Neural crest cell (in vitro differentiated cells): ENCODE measurements at places on chromosomes 5 and 9.

DNA sequence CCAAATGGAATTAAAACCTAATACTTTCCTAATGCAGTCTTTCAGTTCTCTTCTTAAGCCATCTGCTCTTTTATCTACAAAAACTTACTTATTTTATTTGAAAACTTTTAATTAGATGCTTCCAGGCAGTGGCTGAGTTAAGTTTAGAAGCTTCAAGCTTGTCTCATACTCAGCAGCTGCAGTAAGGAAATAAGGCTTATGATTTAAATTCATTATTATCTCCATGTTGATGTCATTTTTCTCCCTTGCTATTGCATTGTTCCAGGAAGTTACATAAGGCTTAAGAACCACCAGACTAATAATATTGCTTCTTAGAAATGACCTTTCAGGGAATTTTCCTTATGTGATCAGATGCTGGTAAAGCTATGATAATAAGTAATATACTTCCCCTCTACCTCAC lies 119.6 kb downstream of the PPP2R2B start:
- DNase-seq, result no peak

DNA sequence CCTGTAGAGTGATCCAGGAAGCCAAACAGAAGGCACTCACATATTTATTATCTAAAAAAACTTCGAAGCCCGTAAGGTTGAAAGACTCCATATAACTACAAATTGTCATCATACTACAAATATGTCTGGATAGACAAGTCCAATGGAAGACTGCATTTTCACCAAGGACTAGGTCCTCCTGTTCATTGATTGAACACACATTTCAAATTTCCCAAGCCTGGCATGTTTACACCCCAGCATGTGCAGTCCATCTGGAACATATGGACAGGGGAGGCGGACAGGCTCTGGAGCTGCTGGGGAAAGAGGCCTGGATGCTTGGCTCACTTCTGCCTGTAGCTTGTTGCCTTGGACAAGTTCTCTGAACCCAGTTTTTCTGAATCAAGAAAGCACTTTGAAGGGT lies 378.7 kb downstream of the ENC1 start:
- DNase-seq, result no peak

- DNase-seq, result no peak
Measured at GRCh38 chr5:128736553-128736952, 198.5 kb upstream of the FBN2 start.

GRCh38 chr5:181181650-181182565 lies 23.1 kb downstream of the TRIM7 start:
- DNase-seq, result peak; percentile 46

- DNase-seq, result no peak
Measured at GRCh38 chr9:132980157-132980556, 1.7 kb downstream of the GFI1B start.

DNA sequence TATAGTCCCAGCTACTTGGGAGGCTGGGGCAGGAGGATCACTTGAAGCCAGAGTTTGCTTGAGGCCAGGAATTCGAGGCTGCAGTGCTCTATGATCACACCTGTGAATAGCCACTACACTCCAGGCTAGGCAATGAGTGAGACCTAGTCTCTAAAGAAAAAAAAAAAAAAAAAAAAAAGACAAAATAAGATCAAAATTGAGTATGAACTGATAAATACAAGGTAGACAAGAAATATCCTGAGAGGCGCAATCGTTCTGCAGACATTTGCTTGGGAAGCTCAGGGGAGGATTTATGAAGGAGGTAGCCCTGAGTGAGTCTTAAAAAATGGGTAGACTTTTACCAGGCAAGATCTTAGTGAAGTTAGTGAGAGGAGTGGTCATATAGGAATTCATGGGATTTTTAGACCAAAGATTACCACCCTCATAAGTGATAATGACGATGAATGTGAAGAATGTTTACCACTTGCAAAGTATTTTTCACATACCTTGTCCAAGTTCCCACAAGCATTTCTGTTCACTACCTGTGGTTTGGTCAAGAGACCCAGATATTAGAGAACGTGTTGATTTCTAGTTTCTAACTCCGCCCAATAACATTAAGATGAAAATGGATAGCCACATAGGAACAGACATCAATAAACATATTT lies 4.4 kb downstream of the PDCD1LG2 start:
- no peak for DNase-seq

GRCh38 chr5:137565450-137565849 lies 66.3 kb upstream of the SPOCK1 start:
- DNase-seq, result no peak

DNA sequence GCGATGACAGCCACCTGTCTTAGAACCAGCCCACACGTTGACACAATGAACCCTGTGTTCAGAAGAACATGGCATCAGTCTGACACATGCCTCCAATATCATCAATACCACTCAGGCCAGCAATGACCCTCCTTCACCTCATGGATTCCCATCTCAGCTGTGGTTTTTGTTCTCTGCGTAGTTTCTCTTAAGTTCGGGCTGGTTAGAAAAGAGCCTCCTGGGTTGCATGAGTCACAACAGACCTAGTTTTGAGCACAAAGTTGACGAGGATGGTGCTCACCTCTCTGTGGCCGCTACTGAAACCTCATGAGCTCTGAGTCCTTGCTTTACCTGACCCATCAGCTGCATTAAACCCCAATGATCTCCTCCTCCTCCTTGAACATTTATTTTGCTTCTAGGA lies 299.9 kb downstream of the SPOCK1 start:
- no peak for DNase-seq

- no peak for DNase-seq
Measured at GRCh38 chr5:573206-573605, 38.9 kb upstream of the CEP72 start.

DNA sequence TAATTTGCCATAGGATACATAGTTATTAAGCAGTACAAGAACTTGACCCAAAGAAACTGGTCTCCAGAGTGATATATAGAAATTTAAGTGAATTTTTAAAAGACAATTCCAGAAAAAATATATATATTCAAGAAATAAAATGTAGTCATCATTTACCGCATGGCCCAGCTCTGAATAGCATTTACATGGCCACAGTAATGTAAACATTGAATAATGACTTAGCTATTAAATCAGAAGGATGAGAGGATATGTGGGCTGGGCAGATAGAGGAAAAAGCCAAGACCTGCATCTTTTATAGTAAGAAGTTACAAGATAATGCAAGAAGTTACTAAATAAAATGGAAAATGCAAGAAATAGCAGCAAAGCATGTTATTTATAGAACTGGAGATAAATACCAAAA lies 405.2 kb upstream of the WWC1 start:
- no peak for DNase-seq

DNA sequence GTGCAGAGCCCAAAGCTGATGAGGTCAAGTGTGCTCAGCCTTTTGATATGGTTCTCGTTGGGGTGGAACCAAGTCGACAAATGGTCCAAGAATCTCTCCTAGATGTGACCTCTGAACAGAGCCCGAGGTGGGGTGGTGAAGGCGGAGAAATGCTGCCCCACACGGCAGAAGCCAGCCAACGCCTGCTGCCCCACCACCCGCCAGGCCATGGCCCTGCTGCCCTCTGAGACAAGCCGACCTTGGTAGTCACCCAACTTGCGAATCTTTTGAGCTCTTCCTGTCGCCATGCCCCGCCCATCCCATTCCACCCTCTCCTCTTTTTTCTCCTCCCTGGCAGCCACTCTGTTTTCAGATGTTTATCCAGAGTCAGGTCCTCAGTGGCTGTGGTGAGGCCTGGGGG lies 91.5 kb upstream of the EGFLAM start:
- no peak for DNase-seq

- DNase-seq, result no peak
Measured at GRCh38 chr9:112896131-112896530, 5.5 kb upstream of the SLC46A2 start.

DNA sequence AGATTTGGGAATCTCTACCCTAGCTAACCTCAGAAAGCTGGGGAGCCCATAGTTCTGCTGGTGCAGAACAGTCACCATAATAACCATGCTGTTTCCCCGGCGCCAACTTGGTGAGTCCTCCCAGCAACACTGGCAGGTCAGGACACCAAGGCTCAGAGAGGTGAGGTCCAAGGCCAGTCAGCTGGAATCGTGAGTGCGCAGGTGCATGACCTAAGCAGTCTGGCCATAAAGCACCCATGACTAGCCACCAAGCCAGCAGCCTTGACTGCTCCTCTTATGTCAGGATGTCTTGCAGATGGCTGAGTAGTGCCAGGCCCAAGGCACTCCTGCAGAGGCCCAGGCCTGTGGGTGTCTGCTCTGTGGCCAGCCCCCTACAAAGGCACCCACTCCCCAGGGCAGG lies 2.6 kb downstream of the RNF44 start:
- no peak for DNase-seq

- DNase-seq, result no peak
Measured at GRCh38 chr5:103374473-103374963, 116.0 kb downstream of the MACIR start.

DNA sequence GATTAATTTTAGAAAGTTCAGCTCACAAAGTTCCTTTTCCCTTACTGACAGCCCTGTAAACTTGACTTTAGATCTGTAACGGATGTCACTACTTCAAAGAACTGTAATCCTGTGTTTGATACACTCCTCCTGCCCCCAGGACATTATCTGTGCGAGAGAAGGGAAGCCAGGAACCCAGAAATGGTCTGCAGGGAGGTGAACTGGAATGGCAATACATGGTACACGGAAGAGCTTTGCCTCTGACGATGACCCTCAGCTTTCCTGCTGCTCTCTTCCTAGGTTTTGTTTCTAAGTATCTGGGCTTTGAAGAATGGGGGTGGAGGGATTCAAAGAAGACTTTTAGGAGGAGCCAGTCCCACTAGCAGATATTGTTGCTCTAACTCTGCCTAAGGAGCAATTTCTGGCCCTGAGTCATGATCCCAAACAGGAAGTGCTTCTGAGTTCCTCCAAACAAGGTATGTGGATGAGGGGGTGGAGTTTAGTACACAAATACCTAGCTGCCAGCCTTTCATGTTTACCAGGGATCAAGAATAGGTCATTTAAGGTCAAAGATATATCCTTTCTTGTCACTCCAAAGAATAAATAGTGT lies 43.4 kb upstream of the TMC1 start:
- DNase-seq, result no peak

DNA sequence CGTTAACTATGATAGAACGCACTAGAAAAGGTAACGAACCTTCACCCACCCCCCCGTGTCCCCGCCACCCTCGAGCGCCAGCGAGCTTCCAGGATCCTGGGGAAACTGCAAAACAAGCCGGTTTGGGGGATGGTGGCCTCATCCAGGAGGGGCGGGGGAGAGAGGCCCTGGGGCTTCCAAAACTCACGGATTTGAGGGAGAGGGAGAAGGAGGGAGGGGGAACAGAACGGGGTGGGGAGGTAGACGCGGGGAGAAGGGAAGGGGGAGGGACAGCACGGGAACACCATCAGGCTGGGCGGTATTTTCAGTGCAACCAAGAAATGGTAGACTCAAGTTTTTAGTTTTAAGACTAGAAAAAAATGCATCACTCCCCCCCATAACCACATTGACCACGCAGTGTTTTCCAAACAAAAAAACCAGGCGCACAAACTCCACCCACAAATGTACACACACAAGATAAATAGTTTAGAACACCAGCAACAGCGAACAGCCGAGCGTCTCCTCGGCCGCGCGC lies 1.4 kb downstream of the NRARP start:
- DNase-seq, result no peak

DNA sequence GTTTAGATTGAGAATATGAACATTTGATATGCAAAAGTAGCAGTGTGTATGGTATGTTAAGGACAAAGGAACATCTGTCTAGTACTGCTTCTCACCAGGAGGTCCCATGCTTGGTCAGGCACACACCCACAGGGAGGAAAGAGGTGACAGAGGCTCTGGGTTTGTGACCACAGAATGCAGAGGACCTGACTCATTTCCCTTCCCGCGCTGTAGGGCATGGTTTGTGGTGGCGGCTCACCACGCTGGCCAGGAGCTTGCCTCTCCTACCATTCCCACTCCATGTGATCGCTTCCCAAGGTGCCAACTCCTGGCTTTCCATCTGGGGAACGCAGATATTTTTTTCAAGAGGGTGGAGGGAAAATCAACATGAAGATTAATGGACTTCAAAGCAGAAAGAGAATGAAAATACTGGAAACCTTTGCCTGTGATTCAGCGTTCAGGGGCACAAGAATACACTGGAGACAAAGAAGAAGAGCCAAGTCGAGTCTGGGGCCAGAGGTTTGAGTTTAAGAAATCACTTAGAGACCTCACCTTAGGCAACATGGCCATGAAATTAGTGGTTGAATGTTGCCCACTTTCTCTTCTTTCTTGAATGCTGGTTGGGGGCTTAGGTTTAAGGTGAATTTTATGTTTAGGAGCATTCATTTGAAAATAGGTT lies 477.8 kb downstream of the CCDC171 start:
- no peak for DNase-seq

DNA sequence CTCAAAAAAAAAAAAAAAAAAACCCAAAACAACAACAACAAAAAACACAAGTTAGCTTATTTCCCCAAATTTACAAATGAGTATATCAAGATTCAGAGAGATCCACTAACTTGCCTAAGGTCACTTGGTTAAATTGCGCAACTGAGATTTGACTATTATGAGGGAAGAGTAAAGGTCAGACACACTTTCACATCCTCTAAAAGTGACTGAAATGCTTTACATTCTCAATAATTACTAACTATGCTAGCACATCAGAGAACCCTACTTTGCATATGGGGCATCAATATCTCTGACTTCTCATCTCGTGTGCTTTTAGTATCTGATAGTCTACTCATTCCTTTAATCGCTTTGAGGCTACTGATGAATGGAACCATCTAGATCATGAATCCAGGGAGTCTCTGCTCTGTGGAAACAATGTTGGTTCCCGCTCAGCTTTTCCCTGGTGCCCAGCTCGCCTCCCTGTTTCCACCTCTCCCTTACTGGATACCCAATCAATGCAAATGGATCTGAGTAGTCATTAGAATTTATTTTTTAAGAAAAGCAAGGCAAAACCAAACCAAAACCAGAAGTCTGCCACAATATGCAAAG lies 182.1 kb upstream of the TRIM32 start:
- no peak for DNase-seq

DNA sequence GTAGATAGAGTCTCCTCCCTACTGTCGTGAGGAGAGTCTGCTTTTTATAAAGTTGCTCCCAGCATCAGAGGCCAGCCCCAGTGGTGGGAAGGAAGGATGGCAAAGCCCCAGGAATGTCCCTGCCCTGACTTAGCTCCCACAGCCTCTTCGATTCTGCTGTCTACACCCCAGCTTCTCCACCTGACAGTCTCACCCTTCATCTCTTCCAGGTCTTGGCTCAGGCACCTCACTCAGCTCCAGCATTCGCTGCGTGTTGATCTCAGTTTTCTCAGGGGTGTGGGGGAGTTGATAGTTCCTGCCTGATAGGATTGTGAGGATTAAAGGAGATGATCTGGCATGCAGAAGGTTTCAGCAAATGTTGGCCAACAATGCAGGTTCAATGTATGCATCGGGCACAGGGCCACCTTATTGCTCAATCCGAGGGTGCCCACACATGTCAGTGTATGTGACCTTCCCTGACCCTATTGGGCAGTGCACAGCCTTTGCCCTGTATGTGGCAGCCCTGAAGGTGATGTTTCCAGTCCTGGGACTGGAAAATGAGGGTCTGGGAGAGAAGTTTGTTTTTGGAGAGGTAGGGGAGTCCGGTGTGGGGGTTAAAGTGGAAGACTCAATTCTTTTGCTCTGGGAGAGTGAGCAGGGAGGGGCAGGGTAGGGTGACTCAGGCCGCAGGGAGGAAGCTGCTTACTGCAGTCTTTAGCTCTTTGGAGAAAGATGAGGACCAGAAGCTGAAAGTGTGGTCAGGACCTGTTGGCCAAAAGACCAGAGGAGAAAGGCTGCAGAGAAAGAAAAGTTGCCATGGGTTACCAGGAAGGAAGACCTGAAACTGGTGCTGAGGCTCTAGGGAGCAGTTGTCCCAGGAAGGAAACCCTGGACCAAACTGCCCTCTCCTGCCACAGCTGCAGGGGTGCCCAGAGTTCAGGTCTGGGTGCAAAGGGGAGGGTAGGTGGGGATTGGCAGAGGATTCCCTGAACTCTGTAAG lies 153.2 kb downstream of the MACROH2A1 start:
- DNase-seq, result no peak

GRCh38 chr5:132668706-132669454 lies 4.9 kb upstream of the IL4 start:
- no peak for DNase-seq
